ENCODE measurements at places on chromosomes 2 and 18. TPM values are rescaled to one million over a fixed set of nuclear protein-coding genes. Genes with fewer than 3 reads are reported as not detected.

C2orf78 gene
- not detected for total RNA-seq

FOXD4L1 gene
- not detected for total RNA-seq

TMEFF2 gene
- 6.3 TPM for total RNA-seq

RSAD2 gene
- total RNA-seq: 6.8 TPM

NR4A2 gene
- total RNA-seq: 0.52 TPM

PLEK gene
- total RNA-seq: 9.4 TPM

POTEC gene
- not detected for total RNA-seq
